NCI-H460 (cell line): ENCODE measurements at places on chromosomes 7 and 10.

DNA sequence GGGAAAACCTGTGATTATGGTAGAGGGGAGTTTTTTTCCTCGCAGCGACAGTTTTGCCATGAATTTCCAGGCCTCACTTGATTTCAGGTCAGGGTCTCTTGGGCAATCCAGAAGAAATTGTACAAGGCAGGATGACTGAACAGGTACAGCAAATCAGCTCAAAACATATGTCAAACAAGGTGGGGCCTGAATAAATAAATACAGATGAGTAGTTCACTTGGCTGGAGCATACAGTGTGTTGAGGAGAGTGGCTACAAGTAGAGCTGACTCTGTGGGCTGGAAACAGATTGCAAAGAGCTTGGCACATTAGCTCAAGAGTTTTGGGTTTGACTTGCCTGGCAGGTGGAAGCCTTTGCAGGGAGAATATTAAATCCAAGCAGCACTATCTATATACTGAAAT, 15.0 kb downstream of the GIMAP8 start:
- no peak for DNase-seq

- no peak for DNase-seq
Measured at GRCh38 chr10:31121757-31122577, 90.3 kb upstream of the ZNF438 start.

DNA sequence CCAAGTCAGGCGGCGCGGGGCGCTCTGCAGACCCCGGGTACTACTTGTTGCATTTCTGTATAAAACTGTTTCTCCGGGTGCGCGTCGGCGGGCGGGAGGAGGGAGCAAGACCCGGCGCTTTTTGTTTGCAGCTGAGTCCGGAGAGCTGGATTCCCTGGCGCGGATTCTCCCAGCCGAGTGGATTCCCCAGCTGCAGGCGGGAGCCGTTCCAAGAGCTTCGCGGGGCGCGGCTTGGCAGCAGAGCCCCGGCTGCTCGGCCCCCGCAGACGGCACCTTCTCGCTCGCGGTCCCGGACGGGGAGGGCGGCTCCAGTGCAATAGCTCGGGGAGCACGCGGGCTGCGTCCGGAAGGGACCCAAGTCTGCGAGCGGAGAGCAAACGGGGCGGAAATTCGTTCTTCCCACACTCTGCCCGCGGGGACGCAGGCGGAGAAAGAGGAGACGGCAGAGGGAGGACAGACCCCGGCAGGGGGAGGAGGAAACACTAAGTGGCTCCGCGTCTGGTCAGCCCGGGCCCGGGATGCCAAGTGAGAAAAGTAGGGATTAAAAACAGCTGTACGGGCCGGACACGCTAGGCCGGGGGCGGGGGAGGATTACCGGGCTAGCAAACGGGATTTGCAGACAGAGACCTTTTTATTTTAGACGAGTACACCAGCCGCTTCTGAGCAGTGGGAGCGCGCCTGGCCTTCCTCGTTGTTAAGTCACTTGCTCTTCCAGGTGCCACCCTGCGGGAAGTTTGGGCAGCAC, at the start of gene TRIL:
TRIL (minus strand) TSS at position 96 of the 745 bp plus-strand sequence. CDS start 284 bp downstream, outside the sequence.
- no peak for DNase-seq

GRCh38 chr7:106773228-106773627, 91.9 kb upstream of the PIK3CG start:
- DNase-seq: no peak

GRCh38 chr7:77415476-77415822, 700 bp downstream of the GSAP start:
- DNase-seq: peak; percentile 31

DNA sequence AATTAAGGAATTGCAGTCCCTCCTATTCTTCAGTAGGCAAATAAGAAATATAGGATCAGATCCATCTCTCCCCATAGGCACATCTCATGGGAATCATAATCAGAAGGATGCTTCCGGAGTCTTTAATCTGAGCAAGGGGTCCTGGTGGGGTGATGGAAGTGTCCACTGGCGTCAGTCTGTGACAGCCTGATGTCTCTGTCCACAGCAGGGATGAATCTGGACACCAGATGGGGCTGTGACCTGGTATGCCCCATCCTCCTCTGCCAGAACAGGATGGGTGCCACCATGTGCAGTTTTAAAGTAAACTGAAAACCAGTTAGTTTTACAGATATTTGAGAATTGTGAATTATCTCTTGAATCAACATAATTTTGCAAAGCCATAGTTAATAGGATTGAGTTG, 148.7 kb downstream of the C1GALT1 start:
- no peak for DNase-seq

DNA sequence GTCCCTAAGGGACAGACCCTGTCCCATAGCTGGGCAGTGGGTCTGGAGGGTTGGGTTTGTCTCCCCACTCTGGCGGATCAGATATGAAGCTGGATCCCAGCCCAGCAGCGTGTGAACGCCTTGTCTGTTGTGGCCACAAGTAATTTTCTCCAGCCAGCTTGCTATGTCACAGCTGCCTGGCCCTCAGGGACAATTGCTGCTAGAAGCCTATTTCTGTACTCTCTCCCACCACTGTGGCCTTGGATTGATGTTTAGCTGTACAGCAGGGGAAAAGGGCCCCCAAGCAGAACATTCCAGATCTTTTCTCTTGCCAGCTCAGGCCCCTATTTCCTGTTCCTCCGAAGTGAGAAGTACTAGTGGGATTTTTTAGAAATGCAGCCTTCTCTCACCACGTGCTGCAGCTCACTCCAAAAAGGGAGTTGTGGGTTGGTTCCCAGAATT, 53.5 kb upstream of the WAC start:
- DNase-seq: no peak

DNA sequence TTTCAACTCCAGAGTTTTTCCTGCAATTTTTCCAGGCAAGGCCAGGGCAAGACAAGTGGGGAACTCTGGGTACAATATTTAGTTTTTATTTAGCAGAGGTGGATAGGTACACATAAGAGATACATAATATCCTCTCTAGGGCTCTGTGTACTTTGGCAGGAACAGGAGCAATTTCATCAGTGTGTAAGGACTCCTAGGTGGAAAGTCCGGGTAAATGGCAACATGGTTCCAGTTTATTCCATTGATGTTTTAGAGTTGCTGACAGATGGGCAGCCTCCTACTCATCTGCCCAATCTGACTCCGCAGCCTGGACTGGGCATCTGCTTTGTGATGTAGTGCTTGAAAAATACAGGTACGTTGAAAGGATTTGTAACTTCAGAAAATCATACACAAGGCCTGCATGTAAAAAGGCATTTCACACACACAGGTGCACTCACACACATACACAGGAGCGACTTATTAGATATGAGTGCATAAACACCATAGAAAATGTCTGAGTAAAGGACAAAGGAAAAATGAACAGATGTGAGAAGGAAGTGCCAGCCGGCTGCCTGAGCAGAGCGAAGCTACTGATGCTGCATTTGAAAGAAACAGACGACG, 5.7 kb downstream of the PON1 start:
- no peak for DNase-seq

- DNase-seq: no peak
Measured at GRCh38 chr7:36764929-36765328, 40.6 kb upstream of the AOAH start.

GRCh38 chr10:132884691-132885271, 57.6 kb downstream of the CFAP46 start:
- DNase-seq: no peak

DNA sequence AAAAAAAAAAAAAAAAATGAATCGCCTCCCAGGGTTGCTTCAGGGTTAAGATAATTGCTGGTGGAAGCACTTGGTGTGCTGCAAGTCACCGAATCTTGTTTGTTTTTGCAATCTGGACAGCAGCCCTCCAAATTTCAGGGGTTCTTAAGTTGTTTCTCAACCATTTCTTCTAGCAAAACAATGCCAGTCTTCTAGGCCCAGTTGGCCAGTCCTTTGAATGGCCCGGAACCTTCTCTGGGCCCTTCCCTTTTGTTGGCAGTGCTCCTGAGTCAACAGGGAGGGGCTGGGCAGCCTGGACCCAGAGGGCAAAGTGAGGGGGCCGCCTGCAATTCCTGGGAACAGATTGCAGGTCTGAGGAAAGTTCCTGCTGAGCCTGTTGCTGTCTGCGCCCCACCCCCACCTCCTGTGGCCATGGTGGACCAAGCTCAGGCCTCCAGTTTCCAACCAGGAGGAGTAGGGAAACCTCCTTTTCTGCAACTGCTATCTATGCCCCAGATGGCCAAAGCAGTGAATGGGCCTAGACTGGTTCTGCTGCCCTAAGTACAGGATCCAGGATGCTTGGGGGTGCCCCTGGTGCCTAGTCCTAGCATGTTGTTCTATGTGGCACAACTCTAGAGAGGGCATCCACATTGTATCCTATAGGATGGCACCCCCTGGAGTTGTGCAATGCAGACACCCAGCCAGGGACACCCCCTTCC, 31.4 kb upstream of the PDCD4 start:
- no peak for DNase-seq

DNA sequence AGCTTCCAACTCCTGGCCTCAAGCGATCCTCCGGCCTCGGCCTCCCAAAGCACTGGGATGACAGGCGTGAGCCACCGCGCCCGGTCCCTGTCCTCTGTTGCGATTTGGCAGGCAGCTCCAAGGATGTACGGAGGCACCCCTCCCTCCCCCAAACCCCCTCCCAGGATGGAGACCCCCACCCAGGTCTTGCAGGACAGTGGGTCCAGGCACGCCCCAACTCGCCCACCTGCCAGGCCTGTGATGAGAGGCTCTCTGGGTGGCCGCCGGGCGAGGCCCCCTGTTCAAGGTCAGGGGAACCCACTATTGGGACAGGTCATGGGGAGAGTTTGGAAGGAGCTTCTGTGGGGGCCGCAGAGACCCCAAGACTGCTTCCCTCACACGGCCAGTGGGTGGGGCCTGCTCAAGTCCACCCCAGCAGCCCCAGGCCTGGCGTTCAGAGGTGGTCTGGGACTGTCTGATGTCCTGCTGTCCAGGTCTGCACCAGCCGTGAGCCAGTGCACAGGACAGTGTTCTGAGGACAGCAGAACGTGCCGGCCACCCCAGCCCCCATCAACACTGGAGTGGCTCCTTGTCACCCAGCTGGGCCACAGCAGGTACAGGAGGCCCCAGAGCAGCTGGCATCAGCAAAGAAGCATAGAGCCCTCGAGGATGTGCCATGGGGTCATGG, 2.5 kb downstream of the ADAP1 start:
- DNase-seq: no peak
